ENCODE measurements at places on chromosomes 5 and 9. TPM values are rescaled to one million over a fixed set of nuclear protein-coding genes. Genes with fewer than 3 reads are reported as not detected.

DNA sequence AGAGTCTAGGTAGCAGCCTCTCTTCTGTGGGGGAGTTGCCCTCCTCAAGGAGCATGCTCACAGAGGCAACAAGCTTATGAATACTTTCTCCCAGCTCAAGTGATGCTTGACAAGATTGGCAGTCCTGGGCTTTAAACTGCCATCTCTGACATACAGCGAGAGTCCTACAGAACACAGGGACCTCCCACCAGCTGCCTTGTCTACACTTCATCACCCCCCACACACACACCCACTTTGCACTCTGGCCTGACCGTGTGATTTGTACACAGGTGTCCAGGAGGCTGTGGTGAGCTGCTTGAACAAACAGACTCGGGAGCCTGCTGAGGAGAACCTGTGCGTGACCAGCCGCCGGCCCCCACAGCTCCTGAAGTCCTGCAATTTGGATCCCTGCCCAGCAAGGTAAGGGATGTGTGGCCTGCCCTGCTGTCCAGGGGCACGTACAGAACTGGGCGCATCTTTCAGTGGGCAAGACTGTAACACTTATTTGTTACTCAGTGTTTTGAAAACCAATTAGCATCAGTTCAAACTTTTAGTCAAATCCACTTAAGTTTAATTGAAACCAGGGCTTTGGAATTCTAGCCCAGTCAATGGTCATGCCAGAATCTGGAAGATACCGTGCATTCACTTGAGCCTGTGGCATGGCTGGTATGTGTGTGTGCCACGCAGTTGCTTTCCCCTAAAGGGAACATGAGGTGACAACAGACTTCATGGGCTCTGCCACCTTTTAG is 247.5 kb downstream of the ADAMTSL1 start:
- no peak overlapping the region for H3K4me3 ChIP-seq
- DNase-seq, result no peak
- no peak overlapping the region for H3K27ac ChIP-seq

- H3K36me3 ChIP-seq, result no peaks in the 10 kb centered on the region
- peaks cover 3% of the 10 kb centered on the region for H3K4me1 ChIP-seq
- H3K27me3 ChIP-seq, result no peaks in the 10 kb centered on the region
- no peak for DNase-seq
- H3K27ac ChIP-seq, result no peak overlapping the region
Measured at GRCh38 chr5:137902408-137903133, 13.3 kb downstream of the PKD2L2 start.

DNA sequence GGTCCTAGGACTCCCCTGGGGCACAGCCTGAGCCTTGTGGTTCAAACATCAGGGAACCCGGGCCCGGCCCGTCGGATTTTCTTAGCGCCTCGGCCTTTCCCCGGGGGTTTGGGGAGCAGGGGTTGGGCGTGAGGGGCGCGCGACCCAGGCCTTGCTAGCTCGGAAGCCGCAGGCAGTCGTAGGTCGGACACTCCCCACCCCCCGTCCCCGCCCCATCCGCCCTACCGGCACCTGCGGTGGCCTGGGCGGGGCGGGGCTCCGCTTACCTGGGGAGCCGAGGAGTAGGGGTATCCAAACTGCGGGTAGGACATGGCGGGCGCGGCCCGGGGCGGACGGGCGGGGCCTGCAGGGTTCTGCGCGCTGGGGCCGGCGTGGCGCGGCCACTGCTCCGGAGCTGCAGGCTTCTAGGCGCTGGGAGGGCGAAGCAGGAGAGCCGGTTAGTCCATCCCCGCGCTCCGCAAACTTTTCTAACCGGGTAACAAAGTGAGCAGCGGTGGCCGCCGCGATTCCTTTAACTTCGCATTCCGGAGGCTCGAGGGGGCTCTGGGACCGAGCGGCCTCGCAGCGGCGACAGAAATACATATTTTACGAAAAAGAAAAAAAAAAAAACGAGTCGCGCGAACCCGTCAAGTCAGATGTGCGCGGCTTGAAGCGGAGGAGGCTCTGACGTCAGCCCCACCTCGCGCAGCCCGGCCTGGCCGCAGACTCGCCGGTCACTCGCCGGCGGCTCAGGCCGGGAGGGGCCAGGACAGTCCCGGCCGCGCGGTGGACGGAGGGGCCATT is at the start of gene IRX4:
IRX4 (minus strand) TSS at position 589 of the 783 bp plus-strand sequence; CDS start at position 311, 278 bp downstream.
- no peaks in the 10 kb centered on the region for H3K36me3 ChIP-seq
- peaks cover 18% of the 10 kb centered on the region for H3K27me3 ChIP-seq
- peak within 1 kb of the TSS; percentile 56 for H3K4me3 ChIP-seq

DNA sequence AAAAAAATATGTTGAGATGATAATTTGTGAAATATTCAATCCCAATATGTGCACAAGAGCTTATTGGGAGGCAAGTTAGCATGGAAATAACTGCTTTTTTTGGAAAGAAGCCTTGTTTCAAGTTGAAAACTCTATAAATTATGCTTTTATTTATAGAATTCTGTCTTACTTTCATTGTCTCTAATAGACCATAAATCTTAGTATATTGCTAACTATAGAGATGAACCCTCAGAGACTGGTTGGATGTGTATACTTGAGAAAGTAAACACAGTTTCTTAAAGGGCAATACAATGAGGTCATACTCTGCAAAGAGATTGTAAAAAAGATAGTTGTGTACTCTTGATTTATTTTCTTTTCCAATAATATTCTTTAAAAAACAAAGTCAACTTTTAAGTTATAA is 530.3 kb downstream of the SPATA31D1 start:
- no peak overlapping the region for H3K27ac ChIP-seq
- no peak for DNase-seq
- no peak overlapping the region for H3K4me3 ChIP-seq
- H3K4me1 ChIP-seq, result peaks cover 10% of the 10 kb centered on the region
- H3K27me3 ChIP-seq, result no peaks in the 10 kb centered on the region

- H3K36me3 ChIP-seq, result no peaks in the 10 kb centered on the region
- H3K27ac ChIP-seq, result peak overlapping the region; percentile 98
- no peaks in the 10 kb centered on the region for H3K27me3 ChIP-seq
- H3K4me1 ChIP-seq, result peaks cover 44% of the 10 kb centered on the region
Measured at GRCh38 chr5:147455822-147456450, 53.9 kb downstream of the DPYSL3 start.

DNA sequence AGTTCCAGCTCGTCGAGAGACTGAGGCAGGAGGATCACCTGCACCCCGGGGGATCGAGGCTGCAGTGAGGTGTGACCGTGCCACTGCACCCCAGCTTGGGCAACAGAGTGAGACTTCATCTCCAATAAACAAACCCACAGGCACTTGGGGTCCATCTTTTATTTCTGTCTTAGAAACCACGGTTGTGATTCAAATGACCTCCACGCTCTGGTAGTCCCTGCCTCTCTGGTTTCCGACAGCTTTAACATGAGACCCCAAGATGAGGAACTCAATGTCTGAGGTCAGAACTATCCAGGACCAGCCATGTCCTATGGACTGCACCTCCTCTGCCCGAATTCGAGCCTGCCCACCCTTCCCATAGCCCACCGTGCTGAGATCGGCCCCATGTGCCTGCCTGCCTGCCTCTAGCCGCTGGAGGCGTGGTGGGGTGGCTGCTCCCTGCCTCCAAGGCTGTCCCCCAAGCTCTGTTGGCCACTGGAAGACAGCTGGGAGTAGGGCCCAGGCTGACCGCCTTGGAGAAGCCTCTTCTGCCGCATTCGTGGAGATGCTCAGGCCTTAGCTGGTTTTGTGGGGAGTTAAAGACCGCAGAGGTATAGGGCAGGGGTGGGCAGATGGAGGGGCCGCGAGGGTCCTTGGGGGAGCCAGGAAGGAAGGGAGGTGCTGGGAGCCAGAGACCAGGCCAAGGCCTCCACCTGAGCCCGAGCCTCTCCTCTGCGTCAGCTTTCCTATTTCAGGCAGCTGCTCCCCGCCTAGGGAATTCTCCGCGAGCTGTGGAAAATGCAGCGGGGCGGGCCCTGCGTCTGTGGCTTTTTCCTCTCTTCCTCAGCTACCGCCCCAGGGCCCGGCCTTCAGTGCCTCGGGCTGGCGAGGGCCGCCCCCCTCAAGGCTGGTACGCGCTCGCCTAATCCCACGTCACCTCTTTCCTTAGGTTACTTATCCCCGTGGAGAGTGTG is 6.9 kb upstream of the WDR5 start:
- no peaks in the 10 kb centered on the region for H3K36me3 ChIP-seq
- peaks cover 14% of the 10 kb centered on the region for H3K4me1 ChIP-seq
- no peaks in the 10 kb centered on the region for H3K27me3 ChIP-seq
- DNase-seq, result no peak
- no peak overlapping the region for H3K27ac ChIP-seq
- H3K4me3 ChIP-seq, result no peak overlapping the region

DNA sequence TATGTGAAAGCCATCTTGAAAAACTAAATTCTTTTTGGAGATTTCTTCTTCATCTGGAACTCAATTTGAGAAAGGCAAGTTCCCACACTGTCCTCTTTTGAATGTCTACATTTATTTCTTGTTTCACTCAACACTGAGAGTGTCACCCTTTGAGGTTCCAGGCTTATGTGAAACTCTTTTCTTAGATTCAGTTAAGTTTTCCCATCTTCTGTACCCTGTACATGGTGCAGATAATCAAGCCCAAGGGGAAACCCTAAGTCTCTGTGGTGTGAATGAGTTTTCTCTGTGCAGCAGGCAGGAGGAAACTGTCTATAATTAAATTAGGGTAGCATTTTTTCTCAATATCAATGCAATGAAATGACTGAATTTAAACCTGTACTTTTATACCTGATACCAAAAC is 72.3 kb upstream of the PRLR start:
- no peak overlapping the region for H3K4me3 ChIP-seq
- no peaks in the 10 kb centered on the region for H3K27me3 ChIP-seq
- H3K36me3 ChIP-seq, result no peaks in the 10 kb centered on the region
- no peaks in the 10 kb centered on the region for H3K4me1 ChIP-seq
- H3K27ac ChIP-seq, result no peak overlapping the region

DNA sequence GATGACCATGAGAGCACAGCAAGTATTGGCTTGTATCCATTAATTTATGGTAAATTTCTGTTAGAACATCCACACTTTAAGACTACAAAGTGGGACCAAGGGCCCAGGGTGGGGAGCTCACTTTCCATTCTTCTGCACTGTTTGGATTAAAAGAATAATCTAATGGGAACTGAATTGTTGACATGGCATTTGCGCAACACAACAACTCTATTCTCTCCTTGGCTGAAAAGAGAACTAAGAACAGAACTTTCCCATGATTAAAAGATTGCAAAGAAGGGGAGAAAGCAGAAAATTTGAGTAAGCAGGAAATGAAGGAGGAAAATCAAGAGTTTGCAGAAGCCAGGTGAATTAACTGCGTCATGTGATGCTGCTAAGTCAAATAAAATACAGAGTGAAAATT is 143.4 kb downstream of the HINT1 start:
- H3K27ac ChIP-seq, result no peak overlapping the region
- H3K4me3 ChIP-seq, result no peak overlapping the region
- no peak for DNase-seq
- no peaks in the 10 kb centered on the region for H3K36me3 ChIP-seq
- H3K27me3 ChIP-seq, result no peaks in the 10 kb centered on the region
- H3K4me1 ChIP-seq, result no peaks in the 10 kb centered on the region

DNA sequence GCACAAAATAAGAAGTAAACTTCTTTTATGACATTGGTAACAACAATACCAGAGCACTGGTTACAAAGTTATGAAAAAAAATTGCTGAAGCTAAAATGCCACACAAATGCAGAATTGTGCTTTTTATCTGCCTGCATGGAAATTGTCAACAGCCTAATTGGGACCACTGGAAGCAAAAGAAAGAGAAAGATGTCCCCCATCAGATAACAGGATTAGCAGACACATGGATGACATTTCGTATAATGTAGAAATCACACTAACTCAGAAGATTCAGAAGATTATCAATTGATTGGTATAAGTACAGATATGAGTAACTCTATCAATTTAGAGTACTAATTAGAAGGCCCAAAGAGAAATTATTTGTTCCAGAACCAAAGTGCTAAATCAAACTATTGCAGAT is 19.1 kb upstream of the FRMD3 start:
- H3K4me1 ChIP-seq, result no peaks in the 10 kb centered on the region
- H3K4me3 ChIP-seq, result no peak overlapping the region
- DNase-seq, result no peak
- H3K27ac ChIP-seq, result no peak overlapping the region

Gene PCDHGB7
- 28.1 TPM for total RNA-seq

Gene WWC1
- 3.6 TPM for total RNA-seq

Gene ELOVL7
- 18.5 TPM for total RNA-seq

Gene PCDHGB2
- total RNA-seq, result 9.7 TPM
